ENCODE measurements at places on chromosomes 7 and 10.

DNA sequence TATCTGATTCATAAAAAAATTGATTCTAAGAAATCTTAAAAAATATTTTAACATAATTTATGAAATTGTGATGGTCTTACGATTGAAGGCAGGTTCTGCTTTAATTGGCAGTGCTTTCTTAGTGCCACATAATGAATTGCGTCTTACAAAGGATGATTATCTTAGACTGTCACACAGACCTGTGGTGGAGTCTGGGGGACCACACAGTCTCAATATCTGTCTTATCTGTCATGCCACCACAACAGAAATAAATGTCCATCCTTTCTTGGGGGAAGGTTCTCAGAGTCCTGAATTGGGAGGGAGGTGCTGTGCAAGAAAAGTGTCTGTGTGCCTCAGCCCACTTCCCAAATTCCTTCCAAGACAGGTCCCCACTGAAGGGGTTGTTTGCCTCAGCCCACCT is 34.0 kb downstream of the ZDHHC6 start:
- no peak for DNase-seq

DNA sequence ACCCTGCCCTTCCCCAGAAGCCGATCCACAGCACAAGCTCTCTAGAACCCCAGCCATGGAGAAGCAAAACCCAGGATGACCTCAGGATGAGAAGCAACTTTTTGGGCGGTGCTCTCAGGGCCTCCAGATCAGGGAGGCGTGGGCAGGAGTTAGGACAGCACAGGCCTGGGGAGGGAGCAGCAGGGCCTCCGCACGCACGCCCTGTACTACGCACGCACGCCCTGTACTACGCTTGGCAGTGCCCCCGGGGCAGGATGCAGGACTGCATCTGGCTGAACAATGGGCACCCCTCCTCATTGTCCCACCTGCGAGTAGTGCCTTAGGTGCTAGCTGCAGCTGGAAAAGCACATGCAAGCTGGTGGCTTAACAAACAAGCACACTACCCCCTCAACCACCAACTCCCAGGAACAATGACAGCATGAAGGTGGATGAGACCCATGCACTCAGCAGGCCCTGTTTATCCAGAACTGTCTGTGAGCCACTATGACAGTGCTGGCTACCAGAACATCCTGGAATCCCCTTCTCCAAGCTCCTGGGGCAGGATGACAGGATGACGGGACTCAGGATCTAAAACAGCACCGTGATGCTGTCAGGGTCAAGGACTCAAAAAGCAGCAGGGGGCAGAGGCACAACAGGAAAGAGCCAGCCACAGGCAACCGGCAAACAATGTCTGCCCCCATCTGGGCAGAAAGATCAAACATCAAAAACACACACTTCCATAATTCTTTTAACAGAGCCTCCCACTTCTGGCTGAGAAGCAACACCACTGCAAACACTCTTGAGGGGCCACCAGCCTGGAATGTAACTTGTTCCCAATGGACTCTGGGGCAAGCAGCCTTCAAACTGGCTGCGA is 11.8 kb downstream of the PODXL start:
- DNase-seq: peak; percentile 63

GRCh38 chr10:46026106-46026505 is 4.3 kb downstream of the NCOA4 start:
- DNase-seq: no peak

DNA sequence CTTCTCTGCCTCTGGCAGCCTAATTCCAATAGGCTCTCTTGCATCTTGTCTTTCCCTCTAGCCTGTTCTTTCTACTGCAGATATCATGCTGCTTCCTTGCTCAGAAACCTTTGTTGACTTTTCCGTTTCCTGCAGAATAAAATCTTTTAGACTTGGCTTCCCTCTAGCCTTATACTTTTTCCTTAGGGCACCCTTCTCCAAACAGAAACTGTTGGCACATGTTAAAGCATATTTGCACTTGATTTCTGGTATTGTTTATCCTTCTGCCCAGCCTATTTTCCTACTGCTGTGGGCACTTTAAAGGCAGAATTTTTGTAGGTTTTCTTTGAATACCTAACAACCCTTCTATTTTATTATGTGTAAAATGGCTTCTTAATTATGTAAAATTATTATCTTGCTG is 4.6 kb downstream of the GNAI1 start:
- no peak for DNase-seq

GRCh38 chr7:5704534-5704922 is 76.9 kb downstream of the RNF216 start:
- DNase-seq: peak; percentile 85

GRCh38 chr10:24850727-24851296 is 101.6 kb downstream of the PRTFDC1 start:
- no peak for DNase-seq

DNA sequence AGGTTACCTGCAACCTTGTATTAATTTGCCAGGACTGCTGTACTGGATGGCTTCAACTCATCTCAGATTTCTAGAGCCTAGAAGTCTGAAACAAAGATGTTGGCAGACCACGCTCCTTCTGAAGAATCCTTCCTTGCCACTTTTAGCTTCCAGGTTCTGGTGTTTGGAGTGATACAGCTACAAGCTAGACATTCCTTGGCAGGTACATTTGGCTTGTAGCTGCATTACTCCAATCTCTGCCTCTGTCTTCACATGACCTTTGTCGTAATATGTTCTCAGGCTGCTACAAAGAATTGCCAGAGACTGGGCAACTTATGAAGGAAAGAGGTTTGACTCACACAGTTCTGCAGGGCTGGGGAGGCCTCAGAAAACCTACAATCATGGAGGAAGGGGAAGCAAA is 146.3 kb downstream of the GALNT17 start:
- no peak for DNase-seq

DNA sequence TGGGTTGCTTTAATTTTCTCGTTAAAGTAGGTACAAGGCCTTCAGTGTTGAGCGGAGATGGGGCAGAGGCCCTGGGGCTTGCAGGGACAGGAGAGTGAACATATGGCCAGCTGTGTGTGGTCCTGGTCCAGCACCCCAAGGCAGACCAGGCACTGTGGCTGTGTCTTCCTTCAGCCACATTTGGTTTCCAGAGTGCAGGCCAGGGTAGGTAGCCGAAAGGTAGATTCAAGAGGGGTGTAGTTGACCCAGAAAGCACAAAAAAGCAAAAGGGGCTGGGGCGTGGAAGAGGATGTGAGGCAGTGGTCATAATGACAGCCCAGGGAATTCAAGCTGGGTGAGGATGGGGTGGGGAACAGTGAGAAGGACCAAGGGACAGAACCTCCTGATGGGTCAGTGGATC is 21.3 kb upstream of the CHST15 start:
- DNase-seq: no peak

DNA sequence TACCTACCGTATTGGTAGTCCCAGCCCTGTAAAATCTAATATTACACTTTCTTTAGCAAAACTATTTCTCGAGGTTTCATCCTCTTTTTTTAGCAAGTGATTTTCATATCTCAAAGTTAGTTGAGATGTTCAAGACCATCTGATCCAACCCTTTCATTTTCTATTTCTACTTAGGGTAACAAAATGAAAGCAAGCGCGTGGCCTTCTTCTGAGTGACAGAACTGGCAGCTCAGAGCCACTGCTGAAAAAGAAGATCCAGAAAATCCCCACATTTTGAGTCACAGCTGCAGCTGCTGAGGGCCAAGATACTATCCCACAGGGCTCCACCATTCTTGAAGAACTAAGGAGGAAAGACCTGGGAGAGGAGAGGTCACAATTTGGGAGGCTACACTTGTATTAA is 24.8 kb upstream of the ZNF800 start:
- no peak for DNase-seq

GRCh38 chr10:22652988-22653481 is 61.3 kb downstream of the PIP4K2A start:
- DNase-seq: no peak

GRCh38 chr7:18590744-18591340 is 95.3 kb downstream of the HDAC9 start:
- peak; percentile 49 for DNase-seq

- peak; percentile 79 for DNase-seq
Measured at GRCh38 chr10:4431114-4431863, 394.7 kb upstream of the AKR1E2 start.

GRCh38 chr7:84549409-84549808 is 354.8 kb upstream of the SEMA3A start:
- DNase-seq: no peak

- no peak for DNase-seq
Measured at GRCh38 chr7:120274899-120275298, 1.9 kb downstream of the KCND2 start.
